ENCODE measurements at places on chromosomes 16 and 17. TPM values are rescaled to one million over a fixed set of nuclear protein-coding genes. Genes with fewer than 3 reads are reported as not detected.

DNA sequence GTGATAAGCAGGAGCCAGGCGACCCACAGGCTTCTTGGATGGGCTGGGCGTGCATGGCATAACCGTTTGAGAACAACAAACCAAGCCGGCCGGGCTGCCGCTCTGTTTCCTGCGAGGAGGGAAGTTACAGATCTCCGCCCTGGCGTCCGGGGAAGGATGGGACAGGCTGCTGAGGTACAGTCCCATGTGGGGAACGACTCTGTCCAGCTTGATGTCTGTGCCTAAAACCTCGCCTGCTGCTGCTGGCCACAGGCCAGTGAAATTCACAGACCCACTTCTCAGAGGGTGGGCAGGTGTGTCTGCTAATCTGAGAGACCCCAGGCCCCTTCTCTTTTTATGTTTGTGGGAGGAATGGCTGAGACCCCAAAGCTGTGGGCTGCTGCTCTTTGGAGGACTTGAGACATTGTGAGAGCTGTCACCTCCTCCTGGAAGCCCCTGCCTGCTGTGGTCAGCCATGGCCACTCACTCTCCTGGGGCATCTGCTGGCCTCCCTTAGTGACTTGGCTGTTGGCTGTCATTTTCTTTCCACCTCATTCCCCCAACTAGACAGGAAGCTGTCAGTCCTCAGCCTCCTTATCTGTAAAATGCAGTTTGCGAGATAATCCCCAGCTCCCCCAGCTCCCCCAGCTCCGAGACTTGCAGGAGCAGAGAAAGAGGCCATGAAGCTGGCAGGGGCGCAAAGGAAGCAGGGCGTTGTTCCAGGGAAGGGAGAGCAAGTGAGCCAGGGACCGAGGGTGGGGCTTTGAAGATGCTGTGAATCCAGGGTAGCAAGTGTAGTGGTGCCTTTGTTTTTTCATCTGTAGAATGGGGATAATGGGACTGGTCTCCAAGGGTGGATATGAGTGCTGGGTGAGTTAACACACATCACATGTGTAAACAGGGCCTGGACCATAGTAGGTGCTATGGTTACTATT lies 51.0 kb downstream of the CMIP start:
- no peak for DNase-seq

DNA sequence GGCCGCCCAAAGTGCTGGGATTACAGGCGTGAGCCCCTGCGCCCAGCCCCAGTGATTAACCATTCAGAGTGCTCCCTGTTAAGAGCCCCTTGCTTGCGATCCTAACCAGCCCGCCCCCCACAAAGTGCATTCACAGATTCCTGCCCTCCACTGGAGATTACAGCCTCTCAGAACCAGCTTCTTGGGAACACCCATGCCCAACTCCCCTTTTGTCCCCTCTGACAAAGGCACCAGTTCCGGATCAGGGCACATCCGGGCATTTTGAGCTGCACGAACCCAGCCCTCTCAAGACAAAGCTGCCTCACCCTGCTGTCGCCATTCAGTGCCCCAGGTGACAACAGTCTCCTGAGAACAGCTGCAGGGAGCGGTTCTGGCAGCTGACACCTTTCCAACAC lies 848 bp upstream of the KRT19 start:
- DNase-seq, result no peak

KRT32 gene
- polyA plus RNA-seq, result not detected

CYBA gene
- polyA plus RNA-seq, result 477 TPM

GRCh38 chr17:73492125-73492820 lies 152.0 kb downstream of the SDK2 start:
- no peak for DNase-seq

Measured in GM12878 (cell line).